NCI-H1417 treated with DMSO at 0.1 percent for 48 hours (cell line): ENCODE measurements at places on chromosomes 1 and 21.

DNA sequence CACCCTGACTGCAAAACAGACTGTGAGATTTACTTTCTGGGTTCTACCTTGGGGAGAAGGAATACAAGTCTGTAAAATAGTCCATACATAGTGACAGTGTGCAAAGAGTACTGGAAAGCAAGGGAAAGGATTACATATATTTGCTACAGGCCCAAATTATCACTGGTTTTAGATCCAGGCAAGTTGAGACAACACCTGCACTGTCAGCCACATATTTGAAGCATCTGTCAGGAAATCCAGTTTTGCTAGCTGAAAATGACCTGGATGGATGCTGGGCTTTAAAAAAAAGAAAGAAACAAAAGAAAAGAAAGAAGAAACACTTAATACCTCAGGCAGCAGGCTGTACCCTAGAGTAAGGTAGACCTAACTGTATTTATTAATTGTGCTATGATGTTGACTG is 23.9 kb upstream of the SPRR2G start:
- DNase-seq: no peak

GRCh38 chr1:92754719-92755050 is 30.2 kb downstream of the EVI5 start:
- no peak for DNase-seq

DNA sequence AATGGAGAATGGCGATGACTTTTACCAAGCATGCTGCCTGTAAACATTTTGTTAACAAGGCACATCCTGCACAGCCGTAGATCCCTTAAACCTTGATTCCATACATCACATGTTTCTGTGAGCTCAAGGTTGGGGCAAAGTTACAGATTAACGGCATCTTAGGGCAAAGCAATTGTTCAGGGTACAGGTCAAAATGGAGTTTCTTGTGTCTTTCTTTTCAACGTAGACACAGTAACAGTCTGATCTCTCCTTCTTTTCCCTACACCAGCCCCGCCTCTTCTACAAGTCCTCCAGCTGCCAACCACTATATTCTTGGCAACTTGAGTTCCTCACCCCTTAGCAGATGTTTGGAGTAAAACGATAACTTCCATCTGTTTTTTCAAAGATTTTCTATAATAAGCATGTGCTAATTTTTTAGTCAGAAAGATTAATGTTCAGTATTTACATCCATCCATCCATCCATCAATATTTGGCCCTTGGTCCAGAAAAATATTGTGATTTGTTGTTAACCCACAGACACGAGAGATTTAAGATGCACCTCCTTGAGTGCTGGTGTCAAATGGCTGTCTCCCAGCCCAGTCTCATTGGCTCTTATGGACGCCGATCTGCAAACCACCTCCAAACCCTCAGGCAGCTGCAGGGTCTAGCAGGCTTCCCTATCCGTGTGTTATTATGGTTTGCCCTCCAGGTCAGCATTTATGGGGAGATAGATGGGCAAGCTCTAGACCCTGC is 3.8 kb downstream of the DNALI1 start:
- DNase-seq: no peak

DNA sequence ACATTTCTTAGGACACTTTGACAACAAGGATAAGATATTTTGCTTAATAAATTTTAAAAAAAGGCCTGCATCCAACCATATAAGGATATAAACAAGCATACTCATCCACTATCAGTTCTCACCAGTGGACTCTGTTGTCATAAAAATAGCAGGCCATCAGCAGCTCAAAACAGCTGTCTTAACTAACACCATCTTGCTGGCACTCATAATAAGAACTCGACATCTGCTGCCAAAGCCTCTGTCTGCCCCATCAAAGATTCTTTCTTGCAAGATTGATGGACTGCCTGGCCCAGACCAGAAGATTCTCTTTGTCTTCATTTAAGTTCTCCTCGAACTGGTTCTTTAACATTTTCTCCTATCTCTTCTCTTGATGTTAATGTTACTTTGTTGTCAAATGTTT is 10.1 kb downstream of the JMJD4 start:
- DNase-seq: no peak

DNA sequence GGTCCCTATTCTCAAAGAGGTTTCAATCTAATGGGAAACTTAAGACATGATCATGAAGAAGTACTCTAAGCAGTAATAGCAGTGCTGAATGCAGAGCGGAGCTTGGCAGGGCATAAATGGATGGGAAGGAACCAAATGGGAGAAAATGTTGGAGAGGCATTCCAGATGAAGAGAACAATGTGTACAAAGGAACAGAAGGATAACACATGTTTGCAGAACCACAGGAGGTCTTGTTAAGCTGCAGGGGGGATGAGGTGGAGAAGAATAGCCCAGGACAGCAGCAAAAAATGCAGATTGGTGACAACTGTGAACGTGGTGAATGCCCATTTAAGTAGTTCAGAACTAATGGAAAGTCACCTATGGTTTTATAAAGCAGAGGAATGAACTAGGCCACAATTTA is 99.1 kb downstream of the ASTN1 start:
- no peak for DNase-seq

GRCh38 chr1:228837817-228838716 is 102.8 kb downstream of the RHOU start:
- DNase-seq: no peak

- no peak for DNase-seq
These were observed 29.8 kb downstream of the PKP1 start for GRCh38 chr1:201313086-201313485.

DNA sequence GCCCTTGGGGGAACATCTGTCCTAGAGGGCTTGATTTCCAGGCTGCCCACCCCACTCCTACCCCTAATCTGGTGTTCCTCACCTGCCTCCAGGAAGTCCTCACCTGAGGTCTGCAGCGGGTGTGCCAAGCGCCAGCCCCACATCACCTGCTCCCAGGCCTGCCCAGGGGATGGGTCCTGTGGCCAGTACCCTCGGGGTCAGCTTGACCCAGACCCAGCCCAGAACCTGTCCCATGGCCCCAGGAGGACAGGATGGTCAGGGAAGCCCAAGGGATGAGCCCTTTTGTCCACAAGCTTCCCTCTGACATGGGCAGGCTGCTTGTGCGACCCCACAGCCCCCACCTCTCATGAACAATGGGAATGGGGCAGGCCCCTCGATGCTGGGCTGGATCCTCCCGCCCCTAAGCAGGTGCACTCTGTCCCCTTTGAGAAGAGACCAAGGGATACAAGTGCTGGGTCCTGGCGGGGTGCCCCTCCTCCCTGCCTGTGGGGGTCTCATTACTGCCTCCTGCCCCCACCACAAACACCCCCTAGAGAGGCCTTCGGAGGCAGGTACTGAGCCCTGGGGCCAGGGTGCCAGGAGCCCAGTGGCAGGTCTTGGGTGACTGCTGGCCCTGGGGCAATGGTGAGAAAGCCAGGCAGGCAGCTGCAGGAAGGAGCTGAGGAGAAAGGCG is 3.2 kb downstream of the MIB2 start:
- no peak for DNase-seq

DNA sequence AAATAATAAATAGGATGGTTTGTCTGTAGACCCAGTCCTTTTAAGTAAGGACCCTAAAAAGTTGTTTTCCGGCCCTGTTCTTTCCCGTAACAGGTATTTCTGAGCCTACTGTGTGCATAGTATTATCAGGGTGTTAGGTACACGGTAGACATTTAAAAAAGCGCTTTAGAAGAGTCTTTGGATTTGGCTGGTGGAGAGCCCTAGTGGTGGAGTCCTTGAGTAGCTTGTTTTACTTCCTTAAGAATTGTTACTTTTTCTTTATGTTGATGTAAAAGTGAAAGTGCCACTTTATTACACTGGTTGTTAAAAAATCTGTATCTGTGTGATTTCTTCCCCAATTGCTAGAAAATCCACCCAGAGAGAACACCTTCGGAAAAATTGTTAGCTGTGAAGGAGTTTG is 36.8 kb downstream of the SMYD2 start:
- DNase-seq: no peak

GRCh38 chr1:220356981-220357850 is 85.0 kb upstream of the RAB3GAP2 start:
- no peak for DNase-seq

DNA sequence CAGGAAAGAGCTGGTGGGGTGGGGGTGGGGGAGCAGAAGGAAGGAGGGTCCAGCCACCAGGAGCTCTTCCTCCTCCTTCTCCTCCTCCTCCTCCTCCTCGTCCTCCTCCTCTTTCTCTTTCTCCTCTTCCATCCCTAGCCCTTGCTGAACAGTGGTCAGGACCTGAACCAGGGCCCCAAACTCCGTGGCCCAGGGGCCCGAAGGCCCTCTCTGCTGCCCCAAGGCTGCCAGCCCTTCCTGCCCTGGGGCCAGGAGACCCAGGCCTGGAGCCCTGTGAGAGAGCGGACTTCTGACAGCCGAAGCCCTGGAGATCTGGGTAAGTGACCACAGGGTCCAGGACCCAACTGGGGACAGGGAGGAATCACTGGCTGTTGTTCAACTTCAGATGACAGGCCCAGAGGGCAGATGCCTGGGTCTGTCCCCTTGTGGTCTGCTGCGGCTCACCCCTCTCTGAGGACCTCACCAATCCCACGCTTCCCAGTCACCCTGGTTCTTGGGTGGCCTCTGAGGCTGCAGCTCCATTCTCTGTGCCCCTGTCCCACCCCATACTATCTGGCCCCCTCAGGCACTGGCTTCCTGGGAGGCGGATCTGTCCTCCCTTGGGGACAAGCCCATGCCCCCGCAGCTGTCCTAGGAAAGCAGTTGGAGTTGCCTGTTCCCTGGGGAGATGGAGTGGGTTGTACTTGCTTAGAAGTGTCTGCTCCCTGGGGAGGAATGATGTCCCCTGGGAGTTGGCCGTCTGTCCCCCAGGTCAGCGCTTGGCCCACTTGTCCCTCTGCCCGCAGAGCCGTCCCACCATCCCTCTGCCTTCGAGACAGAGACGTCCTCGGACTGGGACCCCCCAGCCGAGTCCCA is 51.8 kb downstream of the VWA5B1 start:
- DNase-seq: no peak

GRCh38 chr21:29174607-29175013 is 44.2 kb downstream of the MAP3K7CL start:
- no peak for DNase-seq

GRCh38 chr1:98923667-98924066 is 81.0 kb downstream of the PLPPR5 start:
- DNase-seq: no peak

DNA sequence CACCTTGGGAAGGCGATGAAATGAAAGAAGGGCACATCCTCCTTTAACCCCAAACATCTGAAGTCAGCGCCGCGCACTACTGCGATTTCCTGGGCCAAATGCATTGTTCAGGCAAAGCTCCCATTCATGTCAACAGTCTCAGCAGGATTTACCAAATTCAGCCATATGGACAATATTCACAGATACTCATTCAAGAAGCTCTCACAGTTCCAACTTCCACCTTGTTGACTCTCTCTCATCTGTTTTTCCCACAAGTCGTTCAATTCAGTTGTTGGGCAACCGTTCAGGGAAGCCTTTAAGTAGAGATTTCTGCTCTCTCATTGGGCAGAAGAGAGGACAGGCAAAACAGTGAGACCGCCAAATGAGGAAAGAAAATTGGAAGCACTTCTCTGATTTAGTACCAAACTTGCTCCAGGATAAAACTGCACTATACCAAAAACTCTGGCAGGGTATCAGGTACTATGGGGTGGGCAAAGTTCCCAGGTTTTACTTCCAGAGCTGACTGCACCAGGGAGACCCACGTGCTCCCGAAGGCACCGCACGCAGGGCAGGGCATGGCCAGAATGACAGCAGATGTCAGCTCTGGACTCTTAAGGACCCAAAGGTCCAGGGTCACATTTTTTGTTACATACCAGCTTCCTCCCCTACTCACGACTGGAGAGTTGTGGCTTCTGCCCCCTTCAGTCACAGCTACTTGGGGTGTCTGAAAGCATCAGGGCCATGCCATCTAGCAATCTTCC is 668.8 kb downstream of the KIF26B start:
- no peak for DNase-seq

GRCh38 chr1:3402258-3403010 is 52.0 kb upstream of the ARHGEF16 start:
- DNase-seq: no peak

DNA sequence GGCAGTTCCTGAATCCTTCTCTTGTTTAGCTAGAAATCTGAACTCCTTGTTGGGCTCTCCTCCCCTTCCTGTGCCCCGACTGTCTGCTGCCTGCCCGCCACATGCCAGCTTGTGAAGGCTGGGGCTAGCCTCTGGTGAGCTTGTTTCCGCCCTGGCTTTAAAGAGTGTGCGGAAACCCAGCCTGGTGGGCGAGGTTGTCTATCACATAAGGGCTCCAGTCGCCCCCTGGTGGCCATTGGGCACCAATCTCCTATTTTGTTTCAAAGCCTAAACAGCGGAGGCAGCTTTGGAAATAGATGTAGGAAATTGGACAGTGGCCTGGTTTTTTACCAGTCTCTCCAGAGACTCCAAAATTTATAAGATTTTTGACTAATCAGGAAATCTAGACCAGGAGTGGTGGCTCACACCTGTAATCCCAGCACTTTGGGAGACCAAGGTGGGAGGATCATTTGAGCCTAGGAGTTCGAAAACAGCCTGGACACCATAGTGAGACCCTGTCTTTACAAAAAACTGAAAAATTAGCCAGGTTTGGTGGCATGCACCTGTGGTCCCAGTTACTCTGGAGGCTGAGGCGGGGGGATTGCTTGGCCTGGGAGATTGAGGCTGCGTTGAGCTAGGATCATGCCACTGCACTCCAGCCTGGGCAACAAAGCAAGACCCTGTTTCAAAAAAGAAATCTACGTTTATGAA is 9.8 kb downstream of the ATP8B2 start:
- DNase-seq: no peak

DNA sequence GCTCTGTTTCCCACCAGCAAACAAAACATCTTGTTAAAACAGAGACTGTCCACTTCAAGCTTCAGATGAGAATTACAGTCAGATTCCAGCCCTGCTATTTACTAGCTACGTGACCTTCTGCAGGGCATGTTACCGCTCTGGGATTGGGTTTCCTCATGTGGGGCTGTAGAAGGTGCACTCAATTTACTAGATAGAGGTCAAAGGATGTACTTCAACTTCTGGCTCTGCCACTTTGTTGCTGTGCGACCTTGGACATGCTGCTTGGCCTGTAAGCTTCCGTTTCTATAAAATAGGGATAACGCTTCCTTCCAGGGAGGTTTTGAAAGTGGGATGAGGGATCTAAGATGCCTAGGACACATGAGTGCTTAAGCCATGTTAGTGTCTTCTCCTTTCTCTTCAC is 46.0 kb upstream of the LRIG2 start:
- no peak for DNase-seq

GRCh38 chr1:40479156-40479555 is 2.1 kb downstream of the ZFP69 start:
- no peak for DNase-seq

DNA sequence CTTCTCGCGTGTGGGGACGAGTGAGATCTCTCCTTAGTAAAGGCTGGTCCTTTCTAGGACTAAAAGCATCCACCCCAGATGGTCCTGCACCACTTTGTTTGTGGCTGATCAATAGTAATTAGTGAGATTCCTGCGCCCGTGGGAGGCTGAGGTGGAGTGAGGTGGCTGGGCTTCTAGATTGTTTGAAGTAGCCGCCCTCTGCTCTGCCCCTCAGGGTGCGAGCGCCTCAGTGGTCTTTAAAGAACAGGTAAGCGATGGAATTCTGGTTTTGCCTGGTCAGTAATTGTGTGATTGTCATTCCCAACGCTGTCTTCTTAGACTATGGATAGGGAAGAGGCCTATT is 20.7 kb downstream of the PEX14 start:
- DNase-seq: no peak

- DNase-seq: no peak
These were observed 287.1 kb downstream of the LTN1 start for GRCh38 chr21:28705616-28706015.

- DNase-seq: no peak
These were observed 18.7 kb downstream of the C1orf198 start for GRCh38 chr1:230849451-230850224.

- DNase-seq: no peak
These were observed 37.3 kb downstream of the OLFM3 start for GRCh38 chr1:101959456-101959855.
